ENCODE measurements at places on chromosomes 1 and 21.
A peak's percentile ranks its signal among the peaks of the same experiment; 100 is the strongest.

DNA sequence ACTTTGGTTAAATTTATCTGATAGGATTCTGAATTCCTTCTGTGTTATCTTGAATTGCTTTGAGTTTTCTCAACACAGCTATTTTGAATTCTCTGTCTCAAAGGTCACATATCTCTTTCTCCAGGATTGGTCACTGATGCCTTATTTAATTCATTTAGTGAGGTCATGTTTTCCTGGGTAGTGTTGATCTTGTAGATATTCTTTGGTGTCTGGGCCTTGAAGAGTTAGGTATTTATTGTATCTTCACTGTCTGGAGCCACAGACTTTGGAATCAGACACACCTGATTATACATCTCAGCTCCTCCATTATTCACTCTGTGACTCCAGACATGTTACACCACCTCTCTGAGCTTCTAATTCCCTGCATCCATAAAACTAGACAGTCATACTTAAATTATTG, 34.2 kb upstream of the ETS2 start:
- DNase-seq, result no peak

GRCh38 chr1:29162476-29163138, 19.1 kb downstream of the SRSF4 start:
- DNase-seq, result no peak

- no peak for DNase-seq
Measured at GRCh38 chr1:39326836-39327235, 122.3 kb downstream of the MACF1 start.

DNA sequence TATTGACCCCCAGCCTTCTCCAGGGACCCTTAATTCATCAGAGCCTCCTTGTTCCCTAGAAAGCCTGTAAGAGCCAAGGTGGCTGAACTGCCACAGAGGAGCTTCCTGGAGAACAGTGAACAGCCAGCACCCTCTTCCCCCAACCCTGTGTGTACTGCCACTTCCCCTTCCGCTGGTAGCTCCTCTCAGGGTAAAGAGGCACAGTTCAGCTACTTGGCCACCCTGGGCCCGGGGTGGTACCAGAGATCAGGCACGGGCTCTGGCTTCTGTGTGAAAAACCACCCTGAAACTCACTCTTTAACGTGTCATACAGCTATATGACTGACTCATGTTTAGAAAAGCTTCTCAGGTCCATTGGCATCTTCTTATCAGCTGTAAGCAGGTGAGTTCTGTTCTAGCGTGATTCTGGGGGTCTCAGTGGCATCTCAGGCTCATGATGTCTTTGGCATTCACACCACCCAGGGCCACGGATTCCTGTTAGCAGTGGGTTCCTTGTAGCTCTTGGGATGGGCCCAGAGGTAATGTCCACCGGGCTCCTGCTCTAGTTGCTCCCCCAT, 22.4 kb downstream of the ARMH1 start:
- no peak for DNase-seq

DNA sequence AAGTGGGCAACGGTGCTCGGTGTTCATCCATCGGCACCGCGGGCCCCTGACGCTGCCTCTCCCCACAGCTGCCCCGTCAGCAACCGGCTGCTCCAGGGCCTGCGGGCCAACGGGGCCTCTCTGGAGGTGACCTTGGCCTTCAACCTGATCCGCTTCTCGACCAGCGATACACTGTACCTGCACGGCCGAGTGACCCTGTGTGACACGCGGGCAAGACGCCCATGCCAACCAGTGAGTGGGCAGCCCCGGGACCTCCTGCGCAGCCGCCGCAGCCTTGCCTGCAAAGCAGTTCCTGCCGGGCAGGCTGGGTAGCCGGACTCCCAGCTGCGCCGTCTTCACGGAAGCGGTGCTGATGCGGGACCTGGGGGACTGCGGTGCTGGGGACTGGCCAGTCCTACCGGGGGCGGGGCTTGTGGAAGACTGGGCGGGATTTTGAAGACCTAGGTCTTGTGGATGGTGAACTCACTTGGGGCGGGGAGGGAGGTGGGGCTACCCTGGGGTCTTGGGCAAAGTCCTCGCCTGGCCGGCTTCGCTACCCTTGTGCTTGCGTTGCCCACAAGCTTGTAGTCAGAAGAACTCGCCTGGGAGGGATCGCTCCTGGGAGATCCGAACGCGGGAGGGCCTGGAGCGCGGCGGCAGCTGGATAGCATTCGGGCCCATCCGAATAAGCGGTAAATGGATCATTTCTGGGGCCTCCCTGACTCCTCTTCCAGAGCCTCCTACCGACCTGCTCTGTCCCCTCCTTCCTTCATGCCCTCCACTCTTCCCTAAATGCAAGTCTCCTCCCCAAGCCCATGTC, 8.8 kb upstream of the CEP85 start:
- no peak for DNase-seq

DNA sequence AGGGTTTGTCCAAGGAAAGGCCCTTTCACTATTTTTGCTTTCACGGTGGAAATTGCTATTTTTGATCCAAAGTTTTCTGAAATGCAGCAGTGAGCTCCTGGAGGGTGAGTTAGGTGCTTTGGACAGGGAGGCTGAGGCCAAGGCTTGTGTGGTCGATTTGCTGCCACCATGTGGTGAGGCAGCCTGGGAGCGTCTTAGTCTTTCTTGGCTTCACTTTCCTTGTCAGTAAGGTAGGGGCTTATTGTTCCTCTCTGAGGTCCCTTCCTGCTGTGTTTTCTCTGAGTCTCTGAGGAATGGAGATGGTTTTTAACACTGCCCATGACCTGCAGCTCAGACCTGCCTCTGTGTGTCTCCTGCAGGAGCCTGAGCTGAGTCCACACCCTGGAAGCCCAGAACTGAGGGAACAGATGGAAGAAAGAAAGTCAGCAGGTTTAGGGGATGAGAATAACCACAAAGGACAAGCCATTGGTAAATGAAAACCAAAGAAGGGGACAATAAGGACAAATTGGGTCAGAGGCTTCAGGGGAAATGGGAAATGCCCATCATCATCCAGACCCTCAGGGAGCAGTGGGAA, 20.1 kb upstream of the S100A10 start:
- no peak for DNase-seq

GRCh38 chr1:160093069-160093395, 5.4 kb downstream of the IGSF8 start:
- no peak for DNase-seq

DNA sequence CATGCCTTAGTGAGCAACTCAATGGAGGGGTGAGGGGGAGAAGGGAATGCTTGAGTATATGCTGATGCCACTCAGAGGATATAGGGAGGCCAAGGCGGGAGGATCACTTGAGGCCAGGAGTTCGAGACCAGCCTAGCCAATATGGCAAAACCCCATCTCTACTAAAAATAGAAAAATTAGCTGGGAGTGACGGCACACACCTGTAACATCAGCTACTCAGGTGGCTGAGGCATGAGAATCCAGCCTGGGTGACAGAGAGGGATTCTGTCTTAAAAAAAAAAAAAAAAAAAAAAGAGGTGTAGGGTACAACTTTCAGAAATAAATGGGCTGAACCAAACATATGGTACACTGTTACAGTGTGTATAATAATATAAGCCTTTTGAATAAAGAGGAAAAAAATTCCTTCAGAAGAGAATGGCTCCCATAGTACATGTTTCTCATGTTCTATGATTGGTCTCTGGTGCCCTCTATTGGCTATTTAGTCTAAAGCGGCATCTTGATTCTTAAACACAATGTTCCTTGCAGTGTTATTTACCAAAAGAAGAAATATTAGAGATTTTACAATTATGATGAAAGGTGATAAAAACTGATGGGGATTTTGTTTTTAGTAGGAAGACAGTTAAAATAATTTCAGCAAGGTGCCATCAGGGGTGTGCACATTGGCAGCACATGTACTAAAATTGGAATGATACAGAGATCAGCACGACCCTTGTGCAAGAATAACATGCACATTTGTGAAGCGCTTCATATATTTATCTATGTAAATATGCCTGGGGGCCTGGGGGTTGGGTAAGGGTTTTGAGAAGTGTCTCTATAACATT, 109.8 kb downstream of the PATJ start:
- DNase-seq, result peak; percentile 91

GRCh38 chr1:18547460-18547859, 66.7 kb downstream of the KLHDC7A start:
- DNase-seq, result no peak

GRCh38 chr1:13701271-13701640, 1.3 kb downstream of the PRDM2 start:
- no peak for DNase-seq

DNA sequence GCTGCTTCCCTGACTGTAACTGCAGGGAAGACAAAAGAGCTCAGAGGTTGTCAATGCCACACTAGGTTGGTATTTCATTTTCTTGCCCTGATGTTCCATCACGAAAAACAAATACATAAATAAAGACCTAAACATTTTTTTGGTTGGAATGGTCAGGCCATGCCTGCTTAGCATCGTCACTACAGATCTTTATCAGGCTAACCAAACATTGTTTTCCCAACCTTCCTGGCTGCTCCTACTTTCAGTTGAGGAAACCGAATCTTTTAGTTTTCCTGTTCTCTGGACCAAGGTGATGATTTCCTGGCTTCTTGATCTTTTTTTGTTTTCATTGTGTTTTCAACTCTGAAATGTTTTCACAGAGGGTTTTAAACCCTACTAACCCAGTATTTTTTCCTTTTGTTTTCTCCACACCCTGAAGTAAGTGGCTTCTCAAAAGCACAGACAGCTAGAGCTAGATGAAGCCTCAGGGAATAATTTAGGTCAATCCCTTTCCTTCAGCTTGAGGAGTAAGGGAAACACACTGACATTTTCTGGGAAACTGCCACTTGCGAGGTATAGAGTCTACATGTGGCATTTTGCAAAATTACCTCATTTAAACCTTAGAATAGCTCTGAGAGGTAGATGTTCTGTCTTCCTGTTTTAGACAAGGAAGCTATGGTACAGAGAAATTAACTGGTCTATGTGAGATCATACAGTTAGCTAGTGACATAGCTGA, 67.2 kb upstream of the CNN3 start:
- DNase-seq, result no peak

GRCh38 chr1:198548890-198549289, 8.4 kb upstream of the ATP6V1G3 start:
- no peak for DNase-seq

GRCh38 chr1:34478515-34479076, 276.3 kb upstream of the GJB5 start:
- DNase-seq, result no peak

- DNase-seq, result no peak
Measured at GRCh38 chr1:94045465-94046056, 75.4 kb downstream of the ABCA4 start.

DNA sequence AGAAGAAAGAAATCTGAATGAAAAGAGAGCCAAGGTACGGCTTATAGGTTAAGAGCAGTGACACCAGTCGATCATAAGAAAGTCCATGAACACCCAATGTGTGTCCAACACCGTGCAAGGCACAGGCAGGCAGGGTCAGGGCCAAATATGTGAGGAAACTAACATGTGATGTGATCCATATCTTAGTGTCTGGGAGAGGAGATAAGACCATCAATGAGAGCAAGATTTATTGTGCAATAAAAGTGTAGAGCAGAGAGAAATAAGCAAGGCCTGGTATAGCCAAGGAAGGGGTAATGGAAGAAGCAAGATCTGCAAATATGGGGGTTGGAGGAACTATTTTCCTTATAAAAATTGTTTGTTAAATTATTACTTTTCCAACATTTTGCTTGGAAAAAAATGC, 198.8 kb downstream of the CRB1 start:
- DNase-seq, result no peak

DNA sequence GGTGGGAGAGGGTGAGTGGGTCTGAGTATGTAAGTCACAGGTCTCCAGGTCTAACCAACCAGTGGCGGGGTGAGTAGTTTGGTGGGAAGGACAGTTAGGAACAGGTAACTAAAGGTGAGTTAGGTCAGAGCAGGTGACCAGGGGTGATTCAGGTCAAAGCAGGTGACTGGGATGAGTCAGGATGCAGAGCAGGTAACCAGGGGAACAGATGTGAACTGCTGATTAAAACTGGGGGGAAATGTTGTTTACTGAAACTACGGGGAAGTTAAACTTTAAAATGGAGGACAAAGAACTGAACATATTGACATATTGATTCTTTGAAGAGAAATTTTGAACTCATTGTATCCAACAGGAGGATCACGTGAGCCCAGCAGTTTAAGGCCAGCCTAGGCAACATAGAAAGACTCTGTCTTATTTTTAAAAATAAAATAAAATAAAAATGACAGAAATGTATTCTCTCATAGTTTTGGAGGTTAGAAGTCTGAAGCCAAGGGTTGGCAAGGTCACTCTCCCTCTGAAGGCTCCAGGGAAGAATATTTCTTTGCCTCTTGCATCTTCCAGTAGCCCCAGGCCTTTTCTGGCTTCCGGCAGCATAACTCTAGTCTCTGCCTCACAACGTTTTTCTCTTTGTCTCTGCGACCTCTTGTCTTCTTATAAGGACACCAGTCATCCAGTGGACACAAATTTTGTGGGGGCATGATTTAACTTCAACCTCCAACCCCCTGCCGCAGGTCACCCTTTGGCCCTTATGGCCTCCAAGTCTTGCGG, 64.3 kb upstream of the TINAGL1 start:
- DNase-seq, result no peak

GRCh38 chr1:164703463-164703862, 144.5 kb downstream of the PBX1 start:
- no peak for DNase-seq

- DNase-seq, result no peak
Measured at GRCh38 chr1:90761781-90762589, 44.9 kb upstream of the BARHL2 start.

GRCh38 chr1:108209456-108210108, 9.4 kb upstream of the SLC25A24 start:
- DNase-seq, result no peak

- DNase-seq, result no peak
Measured at GRCh38 chr1:205856433-205856832, 6.5 kb upstream of the PM20D1 start.

GRCh38 chr1:212670882-212671281, 28.8 kb downstream of the BATF3 start:
- DNase-seq, result no peak

- no peak for DNase-seq
Measured at GRCh38 chr1:214551436-214552173, at the start of gene PTPN14. Gene PTPN14 (minus strand): TSS chr1:214551602. CDS start chr1:214464803, 86,799 bp downstream.

DNA sequence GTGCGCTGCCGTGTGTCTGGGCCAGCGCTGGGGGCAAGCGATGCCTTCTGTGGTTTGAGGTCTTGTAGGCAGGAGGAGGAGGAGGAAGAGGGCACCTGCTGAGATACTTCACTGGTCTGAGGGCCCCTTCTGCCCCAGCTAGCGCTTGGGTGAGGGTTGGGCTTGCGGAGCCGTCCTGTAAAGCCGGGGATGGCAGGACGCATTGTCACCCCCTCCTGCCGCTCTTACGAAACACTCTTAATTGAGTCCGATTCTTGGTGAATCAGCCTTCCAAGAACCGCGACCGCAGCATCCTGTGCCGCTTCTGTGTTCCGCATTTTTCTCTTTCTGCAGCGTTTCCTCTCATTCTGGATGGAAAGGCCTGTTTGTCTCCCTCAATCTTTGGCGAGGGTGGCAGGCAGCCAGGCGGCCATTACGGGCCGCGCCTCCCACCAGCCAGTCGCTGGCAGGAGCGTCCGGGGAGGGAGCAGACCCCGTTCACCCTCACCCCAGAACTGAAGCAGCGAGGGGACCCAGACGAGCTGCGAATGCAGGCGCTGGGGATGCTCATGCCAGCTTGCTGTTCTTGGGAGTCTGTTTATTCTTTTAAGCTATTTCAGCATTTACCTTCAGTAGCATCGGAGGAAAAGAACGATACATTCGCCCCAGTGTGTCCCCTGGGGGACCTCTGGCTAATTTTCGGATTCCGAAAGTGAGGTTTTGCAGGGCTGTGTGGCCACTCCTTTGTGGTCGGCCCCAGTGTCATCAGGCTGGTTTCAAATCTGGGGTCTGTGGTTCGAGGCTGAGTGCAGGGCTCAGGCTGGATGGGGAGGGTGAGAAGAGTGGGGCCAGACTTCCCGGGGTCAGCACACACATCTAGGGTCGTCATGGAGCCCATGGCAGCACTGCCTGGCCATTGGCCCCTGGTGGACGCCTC, 62.7 kb downstream of the SKI start:
- DNase-seq, result no peak

GRCh38 chr1:18945401-18945849, 11.1 kb downstream of the IFFO2 start:
- no peak for DNase-seq

All from NCI-H2029 treated with DMSO at 0.1 percent for 48 hours (cell line).